ENCODE measurements at places on chromosomes 1 and 21.

GRCh38 chr1:195202241-195202640, 1406.0 kb downstream of the KCNT2 start:
- DNase-seq, result no peak

DNA sequence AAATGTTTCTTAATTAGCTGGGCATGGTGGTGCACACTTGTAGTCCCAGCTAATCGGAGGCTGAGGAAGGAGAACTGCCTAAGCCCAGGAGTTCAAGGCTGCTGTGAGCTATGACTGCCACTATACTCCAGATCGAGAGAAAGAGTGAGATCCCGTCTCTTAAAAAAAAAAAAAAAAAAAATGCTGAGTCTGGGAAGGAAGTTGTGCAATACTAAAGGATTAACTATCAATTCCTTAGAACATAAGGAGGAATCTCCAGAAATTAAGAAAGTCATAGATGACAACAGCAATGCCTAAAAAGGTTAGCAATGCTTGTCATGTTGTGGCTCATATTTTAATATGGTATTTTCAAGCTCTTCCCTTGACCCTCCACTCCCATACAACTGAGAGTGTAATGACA, 5.3 kb downstream of the LUZP1 start:
- no peak for DNase-seq

DNA sequence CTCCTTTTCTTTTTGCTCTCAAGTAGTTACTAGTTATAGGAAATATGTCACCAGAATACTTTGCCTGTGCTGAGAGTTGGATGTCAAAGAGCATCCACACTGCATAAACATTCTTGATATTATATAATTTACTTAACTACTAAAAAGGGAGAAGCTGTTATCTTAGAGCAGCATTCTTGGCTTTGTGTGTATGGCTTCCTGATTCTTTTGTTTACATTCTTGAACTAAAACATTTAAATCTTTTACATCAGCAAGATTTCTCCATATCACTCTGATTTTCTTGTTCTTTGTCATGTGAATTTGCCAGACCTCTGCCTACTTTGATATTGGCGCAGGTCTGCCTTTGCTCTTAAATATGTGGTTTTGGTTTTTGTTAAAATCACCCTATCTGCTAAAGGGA, 48.8 kb downstream of the SUCO start:
- DNase-seq, result no peak

DNA sequence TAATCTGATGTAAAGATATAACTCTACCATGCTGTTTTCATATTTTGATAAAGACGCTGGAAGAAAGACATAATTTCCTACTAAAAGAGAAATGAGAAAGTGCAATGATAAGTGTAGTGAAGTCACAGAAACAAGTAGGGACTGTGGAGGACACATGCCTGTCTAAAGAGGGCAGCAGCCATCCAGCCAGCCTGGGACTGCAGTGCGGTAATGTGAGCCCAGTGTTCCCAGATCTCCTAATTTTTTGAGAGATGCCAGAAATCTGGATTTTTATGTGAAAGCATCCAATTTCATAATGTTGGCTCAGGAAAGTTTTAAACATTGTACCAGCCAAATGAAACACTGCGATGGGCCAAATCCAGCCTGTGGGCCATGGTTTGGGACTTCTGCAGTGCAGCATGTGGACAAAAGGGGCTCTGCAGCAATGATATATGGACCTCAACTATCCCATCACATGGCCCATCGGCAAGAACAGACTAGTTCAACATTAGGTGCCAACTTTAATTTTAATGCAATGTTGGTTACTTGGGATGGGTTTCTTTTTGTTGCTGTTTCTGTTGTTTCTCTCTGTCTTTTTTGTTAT, 329.5 kb downstream of the LTN1 start:
- no peak for DNase-seq

- DNase-seq, result no peak
Measured at GRCh38 chr1:111934106-111934852, 55.2 kb downstream of the KCND3 start.
